ENCODE measurements at places on chromosomes 7 and 10.

GRCh38 chr10:92732958-92733357, 43.2 kb downstream of the HHEX start:
- DNase-seq: no peak

DNA sequence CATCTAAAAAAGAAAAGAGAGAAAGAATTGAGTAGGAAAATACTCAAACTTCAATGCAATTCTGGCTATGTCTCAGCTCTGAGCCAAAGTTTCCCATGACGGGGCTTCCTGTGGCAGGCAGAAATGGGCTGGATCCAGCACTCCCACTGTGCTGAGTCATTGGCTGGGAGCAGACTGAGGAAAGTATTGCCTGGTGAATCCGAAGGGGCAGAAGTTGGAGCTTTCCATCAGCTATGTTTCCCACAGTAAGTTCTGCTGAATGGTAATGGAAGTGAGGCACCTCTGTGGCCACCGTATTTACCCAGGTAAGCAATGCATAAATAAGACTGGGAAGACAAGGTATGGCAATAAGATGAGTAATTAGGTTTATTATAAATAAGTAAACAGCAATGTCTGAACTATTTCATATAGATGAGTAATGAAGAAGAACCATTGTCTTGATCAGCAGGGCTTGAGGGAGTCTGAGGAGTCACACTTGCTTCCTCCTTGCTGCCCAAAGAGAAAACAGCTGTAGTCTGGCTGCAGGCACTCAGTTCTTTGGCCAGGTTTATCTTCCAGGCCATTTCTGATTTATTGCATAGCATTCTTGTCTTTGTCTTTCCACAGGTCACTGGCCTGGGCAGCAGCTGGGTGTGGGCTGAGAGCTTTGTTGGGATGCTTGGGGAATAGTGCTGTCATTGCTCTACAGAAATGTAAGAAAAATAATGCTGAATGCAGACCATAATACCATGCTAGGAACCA, 255.3 kb downstream of the DNAJB9 start:
- DNase-seq: no peak

GRCh38 chr7:100895956-100896731, 456 bp upstream of the ACHE start:
- DNase-seq: no peak

GRCh38 chr10:89078724-89079672, 88.4 kb downstream of the FAS start:
- no peak for DNase-seq

GRCh38 chr7:16889851-16890415, 8.2 kb upstream of the AGR3 start:
- no peak for DNase-seq

GRCh38 chr7:17548014-17548653, 249.7 kb downstream of the AHR start:
- no peak for DNase-seq

GRCh38 chr7:73770002-73770859, at the start of gene CLDN3:
CLDN3 (minus strand) TSS chr7:73770270; CDS start chr7:73770049, 221 bp downstream.
- no peak for DNase-seq

- DNase-seq: no peak
Measured at GRCh38 chr7:87345962-87346371, 503 bp downstream of the CROT start.

- DNase-seq: no peak
Measured at GRCh38 chr10:1604246-1604645, 133.1 kb downstream of the ADARB2 start.

DNA sequence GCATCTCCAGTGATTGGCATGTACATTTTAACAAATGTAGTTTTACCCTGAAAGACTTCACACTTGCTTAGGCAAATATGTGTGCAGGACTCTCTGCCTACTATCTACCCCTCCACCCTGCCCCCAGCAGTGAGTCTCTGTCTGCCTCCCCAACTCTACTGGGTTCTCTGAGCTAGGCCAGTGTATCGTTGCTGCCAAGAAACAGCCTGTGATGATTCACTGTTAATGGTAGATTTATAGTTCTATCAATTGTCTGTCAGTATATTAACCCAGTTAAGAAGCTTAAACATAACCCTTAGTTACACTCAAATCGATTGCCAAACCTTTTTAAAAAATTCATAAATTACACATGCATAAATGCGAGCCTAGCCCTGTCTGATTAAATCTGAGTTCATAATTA, 137.0 kb downstream of the SND1 start:
- DNase-seq: no peak

- peak; percentile 42 for DNase-seq
Measured at GRCh38 chr10:61902445-61903220, 1.1 kb downstream of the ARID5B start.

DNA sequence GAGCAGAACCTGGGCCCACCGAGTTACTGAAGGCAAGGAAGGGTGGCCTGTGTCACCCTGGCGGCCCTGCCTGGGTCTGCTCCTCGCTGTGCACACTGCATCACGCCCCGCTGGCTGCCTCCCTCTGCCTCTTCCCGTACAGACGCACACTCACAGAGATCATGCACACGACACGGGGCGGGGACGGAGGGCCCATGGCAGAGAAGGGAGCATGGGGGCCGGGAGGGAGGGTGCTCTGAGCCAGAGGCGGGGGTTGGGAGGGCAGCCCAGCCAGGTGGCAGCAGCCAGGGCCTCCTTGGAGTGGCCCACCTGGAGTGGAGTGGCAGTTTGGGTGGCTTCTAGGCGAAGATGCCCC, 16.6 kb downstream of the BUD23 start:
- DNase-seq: no peak

DNA sequence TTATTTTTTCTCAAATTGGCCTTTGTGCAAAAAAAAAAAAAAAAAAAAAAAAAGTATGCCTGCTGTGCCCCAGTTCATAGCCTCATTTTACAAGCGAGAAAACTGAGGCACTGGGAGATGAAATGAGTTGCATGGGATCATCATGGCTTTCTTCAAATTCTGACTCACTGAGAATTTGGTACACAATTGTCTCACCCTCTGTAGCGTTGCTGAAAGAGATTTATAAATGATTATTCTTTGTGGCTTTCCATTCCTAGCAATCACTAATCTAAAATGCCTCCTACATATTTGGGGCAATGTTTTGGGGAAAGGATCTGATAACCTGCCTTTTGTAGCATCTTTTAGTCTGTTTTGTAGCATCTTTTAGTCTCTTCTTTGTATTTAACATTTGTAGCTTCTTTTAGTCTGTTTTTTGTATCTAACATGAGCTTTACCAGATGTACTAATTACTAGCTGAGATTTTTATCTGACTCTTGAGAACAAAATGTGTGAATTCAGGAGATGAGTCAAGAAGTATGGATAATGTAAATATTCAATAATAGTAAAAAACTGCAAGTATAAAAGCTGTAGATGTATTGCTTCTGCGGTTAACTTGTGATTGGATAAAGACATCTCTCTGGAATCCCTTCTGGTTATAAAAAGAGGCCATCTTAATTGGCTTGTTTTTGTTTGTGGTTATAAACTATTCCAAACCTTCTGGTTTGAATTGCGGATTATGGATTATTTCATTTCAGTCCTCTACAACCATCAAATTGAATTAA, 161.4 kb downstream of the ARID5B start:
- no peak for DNase-seq

GRCh38 chr7:33706186-33706585, 199.2 kb upstream of the BMPER start:
- no peak for DNase-seq

GRCh38 chr7:23523486-23524075, 8.2 kb downstream of the TRA2A start:
- no peak for DNase-seq

- DNase-seq: no peak
Measured at GRCh38 chr7:16123117-16123770, 298.1 kb downstream of the CRPPA start.

DNA sequence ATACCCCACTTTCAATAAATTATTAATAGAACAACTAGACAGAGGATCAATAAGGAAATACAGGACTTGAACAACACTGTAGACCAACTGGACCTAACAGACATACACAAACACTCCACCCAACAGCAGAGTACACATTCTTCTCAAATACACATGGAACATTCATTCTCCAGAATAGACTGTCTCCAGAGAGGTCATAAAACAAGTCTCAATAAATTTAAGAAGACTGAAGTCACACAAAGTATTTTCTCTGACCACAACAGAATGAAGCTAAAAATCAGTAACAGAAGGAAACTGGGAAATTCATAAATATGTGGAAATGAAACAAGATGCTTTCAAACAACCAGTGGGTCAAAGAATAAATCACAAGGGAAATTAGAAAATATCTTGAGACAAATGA, 119.8 kb downstream of the SMURF1 start:
- no peak for DNase-seq

- DNase-seq: no peak
Measured at GRCh38 chr7:121401896-121402295, 5.8 kb upstream of the FAM3C start.

- DNase-seq: no peak
Measured at GRCh38 chr10:131644864-131645658, 255.7 kb upstream of the PPP2R2D start.

DNA sequence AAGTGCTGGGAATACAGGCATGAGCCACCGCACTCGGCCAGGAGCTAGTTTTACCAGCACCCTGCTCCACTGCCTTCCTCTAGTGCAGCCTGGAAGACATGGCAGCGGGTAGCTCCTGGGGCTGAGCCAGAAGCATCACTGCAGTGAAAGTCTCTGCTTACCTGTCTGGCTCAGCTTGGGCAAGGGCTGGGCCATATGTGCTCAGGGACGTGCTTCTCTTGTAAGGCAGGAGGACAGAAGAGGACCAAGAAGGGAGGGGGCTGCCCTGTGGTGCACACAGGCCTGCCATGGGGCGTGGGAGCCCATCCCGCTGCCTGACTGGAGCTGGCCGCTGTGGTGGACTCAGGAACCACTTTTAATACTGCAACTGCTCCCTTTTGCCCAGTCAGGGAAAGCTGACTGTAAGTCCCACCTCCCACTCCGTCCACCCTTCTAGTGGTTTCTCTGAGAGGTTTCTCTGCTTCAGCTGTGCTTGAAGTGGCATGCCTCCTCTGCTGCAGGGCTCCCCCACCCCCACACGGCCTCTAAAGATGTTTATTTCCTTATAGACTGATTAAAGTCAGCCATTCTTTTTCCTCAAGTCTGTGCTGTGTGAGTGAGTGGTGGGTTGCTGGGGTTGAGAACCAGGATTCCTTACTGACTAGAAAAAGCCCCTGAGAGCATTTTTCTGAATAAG, 25.3 kb upstream of the C10orf95 start:
- no peak for DNase-seq

DNA sequence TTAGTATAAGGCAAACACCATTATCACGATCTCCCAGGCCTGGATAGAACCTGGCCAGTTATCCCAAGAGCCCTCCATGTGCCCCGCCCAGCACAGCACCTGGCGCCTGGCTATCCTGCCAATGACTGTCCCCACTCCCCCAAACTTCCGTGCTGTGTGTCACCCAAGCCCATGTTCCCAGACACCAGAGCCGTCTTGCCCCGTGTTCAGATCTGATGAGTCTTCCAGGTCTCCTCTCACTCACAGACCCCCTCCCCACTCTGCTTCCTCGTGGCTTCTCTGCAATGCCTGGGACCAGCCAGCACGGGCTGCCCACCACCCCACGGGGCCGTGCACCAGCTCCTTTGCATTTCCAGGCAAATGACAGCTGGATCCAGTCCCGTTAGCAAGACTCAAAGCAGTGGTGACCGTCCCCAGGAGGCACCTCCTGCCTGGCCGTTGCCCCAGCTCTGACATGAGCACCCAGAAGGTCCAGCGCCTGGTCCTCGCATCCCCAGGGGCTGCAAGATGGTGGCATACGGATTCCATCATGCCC, 43.8 kb upstream of the INPP5A start:
- no peak for DNase-seq

- DNase-seq: no peak
Measured at GRCh38 chr7:74059681-74060588, 23.7 kb upstream of the LIMK1 start.

DNA sequence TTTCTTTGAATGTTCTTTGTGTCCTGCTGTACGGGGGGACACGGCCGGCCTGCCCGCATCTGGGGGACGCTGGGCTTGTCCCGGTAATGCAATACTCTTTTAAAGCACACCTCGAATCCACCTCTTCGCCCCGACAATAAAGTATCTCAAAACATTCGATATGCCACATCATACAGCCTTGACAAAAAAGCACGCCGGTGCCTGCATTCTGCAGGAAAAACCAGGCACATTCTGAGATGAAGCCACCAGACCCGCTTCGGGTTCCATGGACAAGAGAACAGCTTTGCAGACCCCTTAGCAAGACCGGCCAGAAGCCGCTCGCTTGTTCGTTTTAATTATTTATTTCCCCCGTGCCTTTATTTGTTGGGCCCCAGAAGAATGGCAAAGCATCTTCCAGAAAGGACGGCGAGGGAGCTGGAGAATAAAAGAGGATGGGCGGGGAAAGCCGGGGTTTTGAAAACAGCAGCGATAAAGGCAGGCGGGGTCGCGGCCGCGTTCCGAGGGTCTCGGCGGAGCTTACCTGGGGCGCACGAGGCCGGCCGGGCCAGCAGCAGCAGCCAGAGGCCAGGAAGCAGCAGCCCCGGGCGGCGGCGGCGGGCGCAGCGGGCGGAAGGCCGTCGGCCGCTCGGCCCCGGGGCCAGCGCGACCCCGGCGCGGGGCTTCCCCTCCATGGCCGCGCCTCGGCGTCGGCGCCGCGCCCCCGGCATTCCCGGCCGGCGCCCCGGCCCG, 462 bp downstream of the KIAA1549 start:
- DNase-seq: no peak

DNA sequence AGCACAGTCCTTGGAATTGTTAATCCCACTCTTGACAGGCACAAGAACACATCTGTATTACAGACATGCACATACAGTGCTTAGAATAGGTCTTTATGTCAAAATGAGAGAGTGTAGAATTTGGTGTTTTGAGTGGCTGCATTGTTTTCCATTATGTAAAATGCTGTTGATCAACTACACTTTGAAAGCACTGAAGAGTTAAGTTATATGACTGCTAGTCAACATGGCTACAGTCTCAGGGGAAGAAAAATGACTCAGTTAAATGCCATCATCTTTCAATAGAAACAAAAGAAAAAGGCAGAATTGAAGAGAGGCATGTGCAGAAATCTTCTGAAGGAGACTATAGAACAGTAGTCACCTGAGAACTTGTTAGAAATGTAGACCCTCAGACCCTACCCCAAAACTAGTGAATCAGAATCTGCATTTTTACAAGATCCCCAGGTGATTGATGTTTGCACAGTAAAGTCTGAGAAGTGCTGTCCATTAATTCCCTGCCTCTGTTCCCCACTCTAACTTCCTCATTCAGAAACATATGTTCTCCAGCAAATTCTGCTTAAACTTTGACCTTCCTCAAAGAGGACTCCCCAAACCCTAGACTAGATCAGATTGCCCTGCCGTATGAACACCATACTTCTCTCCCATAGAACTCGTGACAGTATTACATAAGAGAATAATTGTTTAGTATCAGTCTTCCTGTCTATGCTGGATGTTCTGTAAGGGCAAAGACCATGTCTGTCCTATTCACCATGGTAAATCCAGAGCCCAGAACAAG, 16.0 kb downstream of the SND1 start:
- no peak for DNase-seq

- no peak for DNase-seq
Measured at GRCh38 chr7:151512353-151512752, 7.3 kb downstream of the RHEB start.

- DNase-seq: no peak
Measured at GRCh38 chr7:138684340-138684739, 16.8 kb downstream of the SVOPL start.

GRCh38 chr7:151876899-151877777, at the start of gene PRKAG2:
PRKAG2 (minus strand) TSS chr7:151877115; CDS start chr7:151876620, 495 bp downstream.
- peak; percentile 76 for DNase-seq
